Aorta (tissue), 5 donors: ENCODE measurements at places on chromosomes 6 and 20. TPM values are rescaled to one million over a fixed set of nuclear protein-coding genes. Genes with fewer than 3 reads are reported as not detected.
A peak's percentile ranks its signal among the peaks of the same experiment; 100 is the strongest.

The ZBTB12 gene
- 3.4 TPM for polyA plus RNA-seq

The JPH2 gene
- polyA plus RNA-seq: 19.4 TPM

The ID1 gene
- 382 TPM for polyA plus RNA-seq

The KHDC1 gene
- 3.6 TPM for polyA plus RNA-seq

The CLVS2 gene
- under 0.01 TPM for polyA plus RNA-seq

The ZFAND3 gene
- polyA plus RNA-seq: 46.6 TPM

The ZNF831 gene
- polyA plus RNA-seq: not detected

The VGLL2 gene
- polyA plus RNA-seq: not detected

The HUS1B gene
- polyA plus RNA-seq: not detected

DNA sequence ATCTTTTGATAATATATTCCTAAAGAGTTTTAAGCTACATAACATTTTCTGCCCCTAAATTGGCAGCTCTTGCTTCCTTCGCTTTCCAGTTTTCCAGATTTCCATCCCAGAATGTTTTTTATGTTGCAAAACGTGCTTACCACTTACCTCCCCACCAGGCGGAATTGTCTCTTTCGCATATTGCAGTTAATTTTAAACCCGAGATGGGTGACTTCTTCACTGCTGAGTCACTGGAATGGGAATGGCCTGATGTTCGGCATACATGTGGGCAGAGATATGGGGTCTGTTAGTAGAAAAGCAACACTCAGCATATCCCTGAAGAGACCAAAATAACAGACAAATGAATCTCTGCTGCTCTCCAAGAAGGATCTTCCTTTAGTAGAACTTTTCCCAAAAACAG, 491.2 kb downstream of the PREX1 start:
- no peak for DNase-seq
- H3K4me3 ChIP-seq: no peak overlapping the region
- H3K36me3 ChIP-seq: no peaks in the 10 kb centered on the region
- H3K27ac ChIP-seq: no peak overlapping the region
- no peaks in the 10 kb centered on the region for H3K4me1 ChIP-seq

- H3K4me1 ChIP-seq: no peaks in the 10 kb centered on the region
These were observed 11.3 kb downstream of the ZHX3 start for GRCh38 chr20:41306061-41306727.

DNA sequence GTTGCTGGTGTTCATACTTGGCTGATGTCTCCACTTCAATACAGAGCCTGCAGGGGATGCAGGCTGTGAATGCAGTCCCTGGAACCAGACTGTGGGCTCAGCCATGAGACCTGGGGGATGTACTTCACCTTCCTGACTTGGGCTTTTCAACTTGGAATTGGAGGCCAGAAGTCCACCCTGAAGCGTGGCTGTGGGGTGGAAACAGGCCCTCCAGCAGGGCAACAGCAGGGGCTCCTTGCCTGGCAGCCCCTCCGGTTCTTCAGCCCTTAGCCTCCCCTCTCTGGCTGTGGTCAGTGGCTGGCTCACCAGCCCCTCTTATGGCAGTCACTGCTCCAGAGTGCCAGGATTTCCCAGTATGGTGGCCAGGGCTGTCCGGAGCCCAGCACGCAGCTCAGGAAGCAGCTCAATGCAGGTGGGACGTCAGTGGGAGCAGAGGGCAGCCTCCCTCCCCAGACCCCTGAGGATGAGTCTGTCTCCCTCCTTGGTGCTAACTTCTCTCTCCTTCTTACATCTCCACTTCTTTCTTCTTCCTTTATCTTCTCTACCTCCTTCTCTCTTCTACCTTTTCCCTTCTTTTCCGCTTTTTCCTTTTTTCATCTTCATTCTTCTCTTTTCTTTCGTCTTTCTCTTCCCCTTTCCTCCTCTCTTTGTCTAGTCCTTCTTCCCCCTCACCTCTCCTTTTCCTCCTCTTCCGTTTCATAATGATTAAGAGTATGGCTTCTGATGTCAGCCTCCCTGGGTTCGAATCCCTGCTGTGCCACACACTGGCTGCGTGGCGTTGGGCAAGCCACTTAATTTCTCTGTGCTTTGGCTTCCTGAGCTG, 45.3 kb downstream of the SLC52A3 start:
- no peak overlapping the region for H3K27ac ChIP-seq
- no peaks in the 10 kb centered on the region for H3K27me3 ChIP-seq
- no peaks in the 10 kb centered on the region for H3K36me3 ChIP-seq
- no peaks in the 10 kb centered on the region for H3K4me1 ChIP-seq
- DNase-seq: no peak
- H3K4me3 ChIP-seq: no peak overlapping the region

GRCh38 chr20:40008177-40008576, 680.9 kb downstream of the MAFB start:
- no peak overlapping the region for H3K4me3 ChIP-seq
- H3K4me1 ChIP-seq: no peaks in the 10 kb centered on the region
- no peak overlapping the region for H3K27ac ChIP-seq
- H3K36me3 ChIP-seq: no peaks in the 10 kb centered on the region
- H3K27me3 ChIP-seq: no peaks in the 10 kb centered on the region

GRCh38 chr20:54092021-54092420, 21.6 kb upstream of the BCAS1 start:
- no peak overlapping the region for H3K4me3 ChIP-seq
- H3K27me3 ChIP-seq: no peaks in the 10 kb centered on the region
- H3K4me1 ChIP-seq: no peaks in the 10 kb centered on the region
- no peaks in the 10 kb centered on the region for H3K36me3 ChIP-seq

- no peak overlapping the region for H3K27ac ChIP-seq
- H3K36me3 ChIP-seq: no peaks in the 10 kb centered on the region
- H3K4me3 ChIP-seq: peak overlapping the region; percentile 37
- no peaks in the 10 kb centered on the region for H3K4me1 ChIP-seq
- no peak for DNase-seq
These were observed 1.5 kb downstream of the LATS1 start for GRCh38 chr6:149716181-149716963.

DNA sequence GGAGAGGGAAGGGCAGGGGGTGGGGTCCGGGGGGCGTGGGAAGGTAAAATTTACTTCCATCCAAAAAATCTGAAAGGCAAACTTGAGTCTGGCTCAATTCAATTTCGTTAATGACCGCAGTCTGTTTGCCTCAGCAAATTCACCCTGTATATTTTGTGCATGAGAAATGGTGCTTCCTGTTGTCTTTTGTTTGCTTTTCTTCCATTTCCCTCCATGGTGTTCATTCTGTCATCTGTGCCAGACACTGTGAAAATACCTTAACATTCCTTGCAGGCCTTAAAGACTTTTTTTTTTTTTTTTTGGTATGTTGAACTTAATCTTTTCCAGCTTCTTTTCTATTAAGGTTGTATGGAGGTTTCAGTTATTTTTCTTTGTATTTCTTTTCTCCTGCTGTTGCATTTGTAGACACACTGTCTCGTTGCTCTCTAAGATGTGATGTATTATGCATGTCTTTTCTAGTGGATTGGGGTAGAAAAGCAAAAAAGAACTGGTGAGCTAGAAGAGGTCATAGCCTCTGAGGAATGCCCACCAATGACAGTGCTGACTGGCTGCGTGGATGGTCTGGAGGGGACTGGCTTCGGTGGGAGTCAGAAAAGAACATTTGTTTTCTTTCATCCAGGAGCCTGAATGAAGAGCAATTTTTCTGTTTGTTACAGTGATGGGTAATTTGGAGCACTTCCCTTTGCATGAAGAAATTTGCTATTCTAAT, 585.0 kb upstream of the MAP3K7 start:
- no peak overlapping the region for H3K27ac ChIP-seq
- DNase-seq: no peak
- H3K4me1 ChIP-seq: no peaks in the 10 kb centered on the region
- H3K4me3 ChIP-seq: no peak overlapping the region

DNA sequence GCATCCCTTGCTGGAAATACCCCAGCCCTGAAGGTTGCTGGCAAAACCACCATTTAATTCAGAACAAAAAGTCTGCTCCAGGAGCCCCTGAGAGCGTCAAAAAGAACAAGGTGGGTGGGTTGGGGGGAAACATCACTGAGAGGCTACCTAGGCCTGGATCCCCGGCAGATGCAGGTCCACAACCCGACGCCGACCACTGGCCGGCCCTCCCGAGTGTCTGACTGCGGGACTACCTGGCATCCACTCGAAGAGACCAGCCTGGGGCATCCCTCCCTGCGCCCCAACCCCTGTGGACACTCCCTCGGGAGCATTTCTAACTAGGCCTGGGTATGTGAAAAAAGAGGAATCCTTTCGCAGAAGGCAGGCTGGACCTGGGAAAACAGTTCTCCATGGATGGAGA, 47.2 kb downstream of the FAM209B start:
- peak; percentile 55 for DNase-seq
- H3K4me3 ChIP-seq: no peak overlapping the region
- H3K36me3 ChIP-seq: no peaks in the 10 kb centered on the region

DNA sequence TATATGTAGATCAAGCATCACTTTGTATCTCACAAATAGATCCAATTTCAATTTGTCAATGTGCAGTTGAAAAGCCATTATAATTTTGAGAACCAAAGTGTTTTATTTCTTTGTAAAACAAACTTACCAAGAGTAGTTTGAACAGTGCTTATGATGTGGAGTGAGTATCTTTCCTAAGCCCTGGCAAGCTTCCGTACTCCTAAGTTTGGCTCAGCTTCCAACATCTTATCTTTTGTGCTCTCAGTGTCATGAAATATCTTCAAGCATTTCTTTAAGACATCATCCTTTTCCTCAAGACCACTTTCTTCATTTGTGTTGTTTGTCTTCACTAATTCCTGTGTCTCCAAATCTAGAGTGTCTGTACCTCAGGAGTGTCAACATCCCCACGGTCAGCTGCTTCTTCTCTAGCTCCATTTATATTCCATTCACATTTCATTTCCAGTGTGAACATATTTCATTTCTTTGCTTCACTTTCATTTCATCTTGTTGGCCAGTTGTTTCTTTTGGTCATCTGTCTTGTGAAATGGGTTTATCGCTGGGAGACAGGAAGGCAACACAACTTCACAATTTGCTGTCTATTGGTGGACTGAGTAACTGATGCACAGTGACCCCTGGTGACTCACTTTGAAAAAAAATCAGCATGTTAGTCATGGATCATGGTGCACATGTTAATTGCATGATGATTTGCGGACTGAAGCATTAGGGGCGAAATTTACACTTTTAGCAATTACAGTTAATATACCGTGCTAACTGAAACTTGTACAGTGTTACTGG, 36.9 kb downstream of the SLC24A3 start:
- H3K27ac ChIP-seq: no peak overlapping the region
- no peaks in the 10 kb centered on the region for H3K4me1 ChIP-seq
- H3K27me3 ChIP-seq: no peaks in the 10 kb centered on the region
- no peak for DNase-seq

DNA sequence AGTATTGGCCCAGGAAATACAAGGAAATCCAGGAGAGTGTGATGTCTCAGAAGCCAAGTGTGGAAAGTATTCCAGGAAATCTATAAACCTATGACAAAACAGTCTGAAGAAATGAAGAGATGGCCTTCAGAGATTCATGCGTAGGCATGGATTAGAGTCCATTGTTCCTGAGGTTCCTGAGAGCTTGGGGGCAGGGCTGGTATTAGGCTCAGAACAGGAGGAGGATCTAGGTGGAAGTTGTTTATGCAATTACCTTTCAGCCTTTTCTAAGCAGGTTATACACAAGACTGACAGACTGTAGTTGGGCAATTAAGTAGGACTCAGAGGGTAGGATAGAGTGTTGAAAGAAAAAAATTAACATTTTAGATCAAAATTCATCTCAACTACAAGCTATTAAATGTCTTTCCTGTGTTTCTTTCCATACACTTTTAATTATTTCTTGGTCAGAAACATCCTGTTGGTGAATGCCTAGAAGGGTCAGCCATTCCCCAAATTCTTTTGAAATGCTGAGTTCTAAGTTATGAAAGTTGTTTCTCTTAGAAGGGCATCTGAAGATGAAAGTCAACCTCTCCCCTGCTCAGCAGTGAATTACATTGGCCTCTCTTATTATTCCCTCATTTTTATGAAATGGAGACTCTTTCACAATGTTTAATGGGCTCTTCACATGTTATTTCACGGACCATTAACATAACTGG, 201.2 kb upstream of the MYLIP start:
- no peak overlapping the region for H3K27ac ChIP-seq
- peaks cover 2% of the 10 kb centered on the region for H3K27me3 ChIP-seq
- H3K4me3 ChIP-seq: no peak overlapping the region
- DNase-seq: no peak
- no peaks in the 10 kb centered on the region for H3K4me1 ChIP-seq
